ENCODE measurements at places on chromosomes 6 and 20.

DNA sequence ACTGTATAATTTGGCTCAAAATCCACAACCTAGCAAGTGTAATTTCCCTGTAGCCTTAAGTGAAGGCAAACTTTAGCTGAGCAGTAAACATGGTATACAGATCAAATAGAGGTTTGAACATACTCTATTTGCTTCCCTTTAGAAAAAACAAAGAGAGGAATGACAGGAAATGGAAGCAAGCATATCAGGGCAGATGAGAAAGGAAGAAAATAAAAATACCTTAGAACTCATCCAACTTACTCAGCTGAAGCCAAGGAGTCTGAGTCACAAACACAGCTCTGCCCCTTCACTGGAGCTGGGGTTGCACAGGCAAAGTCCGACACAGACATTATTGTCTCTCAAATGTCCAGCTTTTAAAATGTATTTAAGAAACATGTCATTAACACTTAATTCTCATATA is 379.9 kb upstream of the IRAK1BP1 start:
- no peak for DNase-seq

- no peak for DNase-seq
Measured at GRCh38 chr6:106648651-106649308, 19.4 kb downstream of the QRSL1 start.

GRCh38 chr6:111841822-111842221 is 31.4 kb downstream of the FYN start:
- no peak for DNase-seq

GRCh38 chr6:160103825-160104100 is 17.9 kb upstream of the SLC22A1 start:
- no peak for DNase-seq

DNA sequence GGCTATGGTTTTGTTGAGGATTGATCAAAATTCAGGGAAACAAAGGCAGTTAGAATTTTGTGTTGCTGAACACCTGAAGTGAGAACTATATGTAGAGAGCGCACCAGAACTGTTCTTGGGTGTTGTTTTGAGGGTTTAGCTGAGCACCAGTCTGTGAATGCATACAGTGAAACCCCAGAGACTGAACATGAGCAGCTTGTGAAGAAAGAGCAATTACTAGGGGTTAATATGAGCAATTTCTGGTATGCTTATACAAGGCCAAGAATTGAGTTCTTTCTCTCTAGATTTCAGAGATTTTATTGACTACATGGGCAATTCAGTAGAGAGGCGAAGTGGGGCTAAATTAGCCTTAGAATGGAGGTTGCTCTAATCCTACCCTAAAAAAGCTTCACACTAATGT is 93.9 kb downstream of the CD2AP start:
- no peak for DNase-seq

- no peak for DNase-seq
Measured at GRCh38 chr6:49543087-49543858, 7.2 kb upstream of the C6orf141 start.

DNA sequence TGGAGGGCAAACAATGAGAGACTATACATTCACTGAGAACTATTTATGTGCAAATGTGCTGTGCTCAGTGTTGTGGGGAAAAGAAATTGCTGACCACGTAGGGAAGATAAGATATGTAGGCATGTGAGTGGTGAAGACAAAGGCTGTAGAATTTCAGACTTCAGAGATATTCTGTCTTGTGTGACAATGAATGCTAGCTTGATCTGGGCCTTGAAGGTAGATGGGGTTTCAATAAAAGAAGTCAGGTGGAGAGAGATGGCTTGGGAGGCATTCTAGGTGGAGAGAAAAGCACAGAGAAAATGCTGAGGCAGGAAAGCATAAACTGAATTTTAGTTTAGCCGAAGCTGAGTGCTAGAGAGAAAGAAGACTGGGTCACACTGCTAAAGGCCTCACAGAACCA is 56.8 kb upstream of the EEF1A1 start:
- no peak for DNase-seq

GRCh38 chr6:135181333-135182070 is 394 bp downstream of the MYB start:
- no peak for DNase-seq

GRCh38 chr6:158042245-158042798 is 60.7 kb downstream of the SYNJ2 start:
- no peak for DNase-seq

DNA sequence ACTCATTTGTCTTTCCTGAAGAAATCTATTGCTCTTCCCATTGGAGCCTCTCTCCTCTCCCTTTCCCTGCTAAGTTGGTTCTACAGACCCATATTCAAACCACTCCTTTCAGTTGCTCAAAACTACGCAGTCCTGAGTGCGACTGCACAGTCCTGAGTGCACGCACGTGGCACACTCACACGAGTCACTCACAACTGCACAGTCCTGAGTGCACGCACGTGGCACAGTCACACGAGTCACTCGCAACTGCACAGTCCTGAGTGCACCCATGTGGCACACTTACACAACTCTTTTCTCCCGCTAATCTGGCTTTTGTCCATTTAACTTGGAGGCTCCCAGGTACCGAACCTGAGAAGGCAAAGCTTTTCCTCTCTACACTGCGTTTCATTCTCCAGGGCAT is 159.7 kb downstream of the RNASET2 start:
- DNase-seq = no peak

- no peak for DNase-seq
Measured at GRCh38 chr6:47303861-47304260, 5.8 kb downstream of the TNFRSF21 start.

DNA sequence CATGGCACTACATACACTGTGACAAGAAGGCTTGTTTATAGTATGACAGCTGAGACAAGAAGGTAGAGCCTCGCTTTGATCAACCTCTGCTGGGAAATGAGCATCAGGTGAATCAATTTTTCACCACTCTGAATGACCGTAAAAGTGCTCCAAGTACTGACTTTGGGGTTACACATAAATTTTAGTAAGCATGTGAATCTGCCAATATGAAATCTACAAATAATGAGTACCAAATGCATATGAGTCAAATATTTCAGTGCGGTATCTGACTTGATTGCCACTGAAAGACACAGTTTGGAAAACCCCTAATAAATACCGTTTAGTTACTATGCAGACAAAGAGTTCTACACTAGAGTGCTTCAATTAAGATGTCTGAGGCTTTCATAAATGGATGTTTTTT is 77.8 kb downstream of the ATG5 start:
- DNase-seq = no peak

DNA sequence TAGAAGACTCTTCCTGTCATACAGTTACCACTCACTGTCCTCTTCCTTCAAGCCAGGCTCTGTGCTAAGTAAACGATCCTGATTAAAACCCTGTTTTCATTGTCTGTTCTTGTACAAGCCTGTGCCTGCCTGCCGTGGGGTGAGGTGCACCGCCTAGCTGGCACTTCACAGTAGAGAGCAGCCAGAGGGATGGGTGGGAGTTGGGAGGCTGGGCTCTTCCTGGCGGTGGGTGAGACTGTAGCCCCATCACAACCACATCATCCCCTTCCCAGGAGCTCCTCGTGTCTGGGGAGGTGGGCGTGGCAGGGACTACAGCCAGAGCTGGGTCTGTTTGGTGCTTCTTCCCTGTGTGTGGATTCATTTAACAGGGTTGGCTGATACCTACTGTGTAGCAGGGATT is 382.0 kb downstream of the TAF4 start:
- DNase-seq = no peak

- DNase-seq = no peak
Measured at GRCh38 chr20:21832442-21833385, 127.2 kb downstream of the PAX1 start.

DNA sequence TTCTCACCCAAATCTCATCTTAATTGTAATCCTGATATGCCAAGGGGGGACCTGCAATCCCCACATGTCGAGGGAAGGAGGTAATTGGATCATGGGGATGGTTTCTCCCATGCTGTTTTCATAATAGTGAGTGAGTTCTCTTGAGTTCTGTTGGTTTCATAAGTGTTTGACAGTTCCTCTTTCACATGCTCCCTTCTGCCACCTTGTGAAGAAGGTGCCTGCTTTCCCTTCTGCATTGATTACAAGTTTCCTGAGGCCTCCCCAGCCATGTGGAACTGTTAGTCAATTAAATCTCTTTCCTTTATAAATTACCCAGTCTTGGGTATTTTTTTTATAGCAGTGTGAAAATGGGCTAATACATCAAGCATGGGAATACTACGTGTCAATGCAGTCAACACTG is 925.0 kb upstream of the MAN1A1 start:
- DNase-seq = no peak

- no peak for DNase-seq
Measured at GRCh38 chr6:47147175-47147727, 105.1 kb upstream of the ADGRF1 start.

DNA sequence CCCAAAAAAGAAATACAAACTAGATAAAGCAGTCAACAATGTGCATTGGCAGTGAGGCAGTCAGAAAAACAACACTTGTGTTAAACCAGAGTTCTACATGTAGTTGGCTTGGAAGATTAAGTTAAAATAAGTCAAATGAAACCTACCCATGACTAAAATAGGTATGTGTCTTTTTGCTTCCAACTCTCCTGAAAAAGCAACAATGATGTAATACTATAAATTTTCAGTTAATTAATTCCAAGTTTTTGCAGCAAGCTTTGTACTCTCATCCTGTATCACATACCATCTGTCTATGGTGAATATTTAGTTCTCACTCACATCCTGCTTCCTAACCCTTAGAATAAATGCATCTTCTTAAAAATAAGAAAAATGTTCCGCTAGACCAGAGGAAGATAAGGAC is 261.5 kb downstream of the KIF16B start:
- no peak for DNase-seq

DNA sequence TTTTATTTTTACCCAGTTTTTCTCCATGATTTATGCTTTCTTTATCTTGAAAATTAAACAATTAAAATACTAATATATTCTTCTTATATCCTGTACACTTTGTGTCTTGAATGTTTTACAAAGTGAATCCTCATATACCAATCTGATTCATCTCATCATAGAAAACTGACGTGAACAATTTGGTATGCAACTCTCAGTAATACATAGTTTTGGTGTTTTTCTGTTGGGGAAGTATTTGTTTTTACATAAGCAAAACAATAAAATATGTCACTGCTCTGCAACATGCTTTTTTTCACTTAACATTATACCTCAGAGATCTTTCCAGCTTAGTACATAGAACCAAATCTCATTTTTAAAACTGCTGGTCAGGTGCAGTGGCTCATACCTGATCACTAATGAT is 14.7 kb downstream of the DNAAF9 start:
- no peak for DNase-seq

- no peak for DNase-seq
Measured at GRCh38 chr6:153947808-153948447, 91.1 kb upstream of the OPRM1 start.

GRCh38 chr6:135527116-135527959 is 29.8 kb upstream of the AHI1 start:
- DNase-seq = no peak

- no peak for DNase-seq
Measured at GRCh38 chr20:50415516-50416268, 94.5 kb upstream of the PTPN1 start.

GRCh38 chr20:63189322-63189642 is 26.6 kb downstream of the YTHDF1 start:
- DNase-seq = no peak

GRCh38 chr6:90425161-90425641 is 128.6 kb upstream of the BACH2 start:
- DNase-seq = no peak

- no peak for DNase-seq
Measured at GRCh38 chr6:109260126-109260525, 122.1 kb downstream of the CD164 start.

DNA sequence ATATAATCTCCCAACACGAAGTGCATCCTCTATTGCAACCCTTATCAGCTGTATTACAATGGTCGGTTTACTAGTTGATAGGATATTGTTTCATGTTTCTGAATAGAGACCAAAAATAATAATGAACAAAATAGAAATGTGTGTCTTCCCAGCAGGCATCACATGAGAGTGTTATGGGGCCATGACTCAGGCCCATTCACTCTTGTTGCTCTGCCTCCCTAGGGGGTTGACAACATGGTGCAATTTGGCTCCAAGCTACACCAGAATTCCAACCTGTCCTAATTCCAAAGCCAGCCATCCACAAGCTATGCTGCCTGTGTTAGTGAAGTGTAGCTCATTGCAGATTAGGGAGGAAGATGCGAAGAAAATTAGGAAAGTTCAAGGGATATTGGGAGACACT is 13.1 kb upstream of the SAYSD1 start:
- DNase-seq = no peak

DNA sequence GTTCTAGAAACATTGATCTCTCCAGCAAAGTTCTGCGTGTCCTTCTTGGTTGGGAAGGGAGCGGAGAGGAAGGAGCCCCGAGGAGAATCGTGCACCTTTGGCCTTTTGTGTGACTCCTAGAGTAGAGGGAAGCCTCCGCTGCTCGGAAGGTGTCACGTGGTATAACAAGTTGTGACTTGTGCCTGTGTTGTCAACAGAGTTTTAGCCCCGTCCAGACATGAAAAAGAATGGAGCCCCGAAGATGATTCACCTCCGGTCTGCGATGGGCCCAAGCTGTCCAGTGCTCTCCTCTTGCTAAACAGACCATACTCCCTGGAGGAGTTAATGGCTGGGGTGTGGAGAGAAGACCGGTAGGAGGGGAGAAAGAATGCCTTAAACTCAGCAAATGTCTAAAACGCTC is 7.0 kb downstream of the EYA2 start:
- DNase-seq = no peak

GRCh38 chr20:17565169-17565845 is 4.6 kb upstream of the DSTN start:
- DNase-seq = no peak

- DNase-seq = no peak
Measured at GRCh38 chr6:19479551-19479950, 357.6 kb upstream of the ID4 start.

DNA sequence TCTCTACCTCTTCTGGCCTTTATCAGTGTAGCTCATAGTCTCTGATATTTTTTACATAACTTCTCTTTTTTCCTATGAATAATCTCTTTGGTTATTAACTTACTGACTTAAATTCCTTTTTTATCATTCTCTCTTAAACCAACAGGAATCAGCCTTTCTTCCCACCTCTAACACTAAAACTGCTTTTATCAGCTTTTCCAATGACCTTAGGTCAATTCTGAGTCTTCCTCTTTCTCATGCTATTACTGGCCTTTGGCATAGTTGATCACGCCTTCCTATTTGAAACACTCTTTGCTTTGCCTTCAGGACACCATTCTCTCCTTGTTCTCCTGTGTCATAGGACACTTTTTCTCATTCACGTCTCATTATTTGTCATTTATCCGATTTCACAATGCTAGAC is 8.1 kb upstream of the HINT3 start:
- no peak for DNase-seq

- no peak for DNase-seq
Measured at GRCh38 chr20:6575912-6576401, 191.5 kb upstream of the BMP2 start.

GRCh38 chr6:72589096-72589495 is 32.8 kb upstream of the KCNQ5 start:
- no peak for DNase-seq

DNA sequence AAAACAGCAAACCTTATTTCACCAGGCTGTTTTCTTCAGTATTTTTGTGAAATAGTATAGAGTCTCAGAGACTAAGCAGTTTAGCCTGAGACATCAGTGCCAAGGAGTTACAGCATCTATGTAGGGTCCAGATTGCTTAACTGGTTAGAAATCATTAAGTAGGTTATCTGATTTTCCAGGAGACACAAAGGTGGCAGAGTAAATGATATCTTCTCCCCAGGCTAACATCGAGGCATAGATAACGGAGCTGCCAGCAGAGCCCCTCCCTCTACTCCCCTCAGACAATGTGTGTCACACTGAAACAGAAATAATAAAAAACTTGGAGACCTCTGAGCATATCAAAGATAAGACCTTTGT is 473.0 kb upstream of the CITED2 start:
- no peak for DNase-seq
